NCI-H1694 treated with DMSO at 0.1 percent for 48 hours (cell line): ENCODE measurements at places on chromosomes 2 and 18.

DNA sequence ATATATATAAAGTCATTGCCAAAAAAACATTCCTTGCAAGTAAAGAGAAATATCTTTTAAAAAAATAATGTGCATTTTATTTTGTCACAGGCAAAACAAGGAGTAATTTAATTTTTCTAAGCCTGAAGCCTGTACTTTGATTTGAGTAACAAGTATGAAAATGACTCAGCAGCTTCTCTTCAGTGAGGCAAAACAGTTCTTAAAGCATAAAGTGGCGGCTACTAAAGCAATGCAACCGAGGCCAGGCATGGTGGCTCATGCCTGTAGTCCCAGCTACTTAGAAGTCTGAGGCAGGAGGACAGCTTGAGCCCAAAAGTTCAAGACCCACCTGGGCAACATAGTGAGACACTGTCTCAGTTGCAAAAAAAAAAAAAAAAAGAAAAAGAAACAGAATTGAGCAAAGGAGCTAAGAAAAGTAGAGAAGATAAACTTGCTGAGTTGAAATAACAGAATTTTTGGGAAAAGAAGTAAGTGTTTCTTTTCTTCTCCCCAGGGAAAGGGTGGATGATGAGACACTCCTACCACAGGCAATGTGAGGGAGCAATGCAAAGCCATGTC, 29.6 kb downstream of the DOK1 start:
- DNase-seq, result no peak

DNA sequence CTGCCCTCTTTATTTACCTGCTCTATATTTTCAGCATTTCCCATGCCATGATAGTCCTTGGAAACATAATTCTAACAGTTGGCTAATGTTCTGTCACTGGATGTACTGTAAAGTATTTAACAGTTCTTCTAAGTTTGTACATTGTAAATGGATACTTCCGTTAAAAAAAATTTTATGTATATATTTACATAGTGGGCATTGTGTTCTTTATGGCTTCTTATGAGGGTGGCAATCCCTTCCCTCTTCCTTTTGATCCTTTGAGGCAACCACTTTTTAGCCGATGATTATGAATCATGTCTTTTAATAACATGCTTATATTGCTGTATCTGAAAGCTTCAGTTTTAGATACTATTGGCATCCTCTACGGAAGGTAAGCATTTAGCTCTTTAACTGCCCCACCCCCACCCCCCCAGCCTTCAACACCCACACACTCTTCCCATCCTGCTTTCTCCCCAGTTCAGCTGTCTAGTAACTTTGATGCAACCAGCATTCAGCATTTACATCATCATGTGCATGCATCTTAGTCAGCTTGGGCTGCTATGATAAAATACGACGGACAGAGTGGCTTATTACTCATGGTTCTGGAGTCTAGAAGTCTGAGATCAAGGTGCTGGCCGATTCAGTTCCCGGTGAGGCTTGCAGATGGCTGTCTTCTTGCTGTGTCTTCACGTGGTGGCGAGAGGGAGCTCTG, 21.0 kb upstream of the EDAR start:
- no peak for DNase-seq

GRCh38 chr2:75482398-75482797, 78.3 kb downstream of the EVA1A start:
- DNase-seq, result no peak

- DNase-seq, result no peak
Measured at GRCh38 chr2:7962161-7962560, 719.7 kb upstream of the ID2 start.

- no peak for DNase-seq
Measured at GRCh38 chr18:52657043-52657805, 317.2 kb downstream of the DCC start.

DNA sequence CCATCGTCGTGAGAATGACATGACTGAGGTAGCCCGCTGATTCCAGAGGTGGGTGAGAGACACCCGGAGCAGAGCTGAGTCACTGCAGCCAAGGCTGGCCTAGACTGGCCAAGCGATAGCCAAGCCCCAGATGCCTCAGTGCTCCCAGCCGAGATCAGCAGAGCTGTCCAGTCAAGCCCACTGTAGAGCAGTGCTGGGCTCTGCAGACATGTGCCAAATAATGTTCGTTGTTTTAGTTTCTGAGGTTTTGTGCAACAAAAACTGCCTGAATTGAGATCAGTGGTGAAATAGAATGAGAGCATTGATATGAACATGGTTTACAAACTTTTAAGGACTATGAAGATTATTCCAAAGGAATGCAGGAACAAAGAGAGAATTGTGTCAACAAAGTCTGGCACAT, 42.1 kb downstream of the INSIG2 start:
- no peak for DNase-seq

DNA sequence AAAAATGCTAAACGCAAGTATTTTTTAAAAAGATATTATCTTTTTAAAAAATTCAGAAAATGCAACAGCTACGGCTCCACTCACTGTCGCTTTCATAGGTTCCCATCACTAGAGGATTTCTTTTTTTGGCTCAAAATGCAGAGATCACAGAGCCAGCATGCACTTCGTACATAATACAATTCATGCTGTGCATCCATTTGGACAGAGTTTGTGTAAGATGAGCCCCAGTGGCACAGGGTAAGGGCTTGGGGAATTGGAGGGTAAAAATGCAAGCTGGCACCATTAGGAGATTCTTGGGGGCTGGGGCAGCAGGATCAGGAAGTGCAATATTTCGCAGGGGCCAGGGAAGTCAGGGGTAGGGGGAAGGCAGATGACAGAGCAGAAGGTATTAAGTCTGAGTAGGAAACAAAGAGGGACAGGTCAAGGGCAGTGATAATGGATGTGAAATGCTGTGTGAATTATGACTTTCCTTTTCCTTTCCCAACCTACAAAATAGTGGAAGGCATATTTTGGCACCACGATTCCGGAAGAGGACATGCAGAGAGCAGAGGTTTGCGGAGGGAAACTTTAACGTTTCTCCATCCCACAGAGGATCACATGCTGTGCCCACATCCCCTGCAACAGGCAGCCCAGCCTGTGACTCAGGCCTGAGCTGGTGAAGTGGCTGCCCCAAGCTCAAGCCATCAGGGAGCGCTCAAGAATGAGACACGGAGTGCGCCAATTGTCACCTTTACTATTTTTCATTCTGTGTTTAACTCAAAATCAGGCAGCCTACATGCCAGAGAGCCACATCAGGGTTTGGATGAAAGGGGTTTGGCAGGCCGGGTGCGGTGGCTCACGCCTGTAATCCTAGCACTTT, 4.7 kb downstream of the CAPG start:
- peak; percentile 89 for DNase-seq

- no peak for DNase-seq
Measured at GRCh38 chr2:24791452-24791851, 1.7 kb downstream of the PTRHD1 start.

DNA sequence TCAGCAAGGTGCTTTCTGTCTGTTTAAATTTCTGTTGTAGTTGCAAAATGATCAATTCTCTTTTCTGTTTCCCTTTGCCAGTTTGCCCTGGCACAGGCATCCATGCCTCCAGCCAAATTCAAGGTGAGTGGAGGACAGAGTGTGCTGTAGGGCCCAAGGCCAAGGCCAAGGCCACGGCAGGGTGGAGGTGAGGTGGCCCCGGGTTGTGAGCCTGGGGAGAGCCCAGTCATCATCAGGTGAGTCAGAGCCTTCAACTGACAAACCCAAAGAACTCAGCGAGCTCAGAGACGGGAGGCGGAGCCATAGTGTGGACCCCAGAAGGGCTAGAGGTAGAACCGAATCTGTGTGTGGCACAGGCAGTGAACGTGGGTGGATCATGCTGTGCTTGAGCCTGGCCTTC, 55.7 kb downstream of the BCL2L11 start:
- DNase-seq, result no peak

DNA sequence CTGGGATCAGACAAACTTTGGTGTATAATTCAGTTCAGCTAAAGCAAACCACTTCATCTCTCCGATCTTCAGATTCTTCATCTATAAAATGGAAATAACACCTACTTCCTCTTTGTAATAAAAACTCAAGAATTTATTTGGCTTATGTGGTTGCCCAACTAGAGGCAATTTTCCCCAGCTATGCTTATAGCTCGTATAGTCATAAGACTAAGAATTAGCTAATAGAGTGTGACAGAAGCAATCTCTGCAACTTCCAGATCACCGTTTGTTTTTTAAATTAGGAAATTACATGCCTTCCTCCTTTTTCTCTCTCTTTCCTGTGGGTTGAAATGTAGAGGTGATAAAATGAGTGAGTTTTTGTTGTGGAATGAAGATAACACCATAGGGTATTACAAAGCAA, 35.3 kb upstream of the KCNF1 start:
- no peak for DNase-seq

DNA sequence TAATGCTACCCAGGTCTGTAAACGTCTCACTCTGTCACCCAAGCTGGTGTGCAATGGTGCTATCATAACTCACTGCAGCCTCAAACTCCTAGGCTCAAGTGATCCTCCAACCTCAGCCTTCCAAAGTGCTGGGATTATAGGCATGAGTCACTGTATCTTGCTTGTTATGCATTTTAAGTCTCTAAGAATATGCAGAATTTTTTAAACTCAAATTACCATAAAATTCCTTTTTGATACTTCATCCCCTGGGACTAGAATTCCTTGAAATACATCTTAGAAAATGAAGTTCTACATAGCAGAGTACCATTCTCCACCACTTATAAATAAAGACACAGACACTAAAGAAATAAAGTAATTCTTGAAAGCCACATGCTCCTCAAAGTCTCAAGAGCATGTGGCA, 30.2 kb upstream of the LRATD1 start:
- no peak for DNase-seq

DNA sequence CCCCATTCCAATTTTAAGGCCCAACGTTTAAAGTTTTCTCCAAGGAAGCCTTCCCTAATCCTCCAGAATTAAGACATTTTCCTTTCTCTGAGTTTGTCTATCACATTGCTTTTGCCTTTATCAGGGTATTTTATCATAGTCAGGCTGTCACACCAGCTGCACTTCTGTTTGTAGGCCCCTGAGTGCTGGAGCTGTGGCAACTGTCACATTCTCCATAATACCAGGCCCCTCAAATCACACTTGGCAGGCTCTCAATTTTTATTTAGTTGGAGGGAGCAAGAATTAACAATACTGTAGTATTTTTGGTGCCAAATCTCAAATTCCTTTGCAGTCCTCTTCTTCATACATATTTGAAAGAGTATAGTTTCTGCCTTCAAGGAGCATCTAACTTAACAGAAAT, 122.2 kb downstream of the FSHR start:
- peak; percentile 19 for DNase-seq
